DMS 273 treated with DMSO at 0.1 percent for 48 hours (cell line): ENCODE measurements at places on chromosomes 1 and 21.

DNA sequence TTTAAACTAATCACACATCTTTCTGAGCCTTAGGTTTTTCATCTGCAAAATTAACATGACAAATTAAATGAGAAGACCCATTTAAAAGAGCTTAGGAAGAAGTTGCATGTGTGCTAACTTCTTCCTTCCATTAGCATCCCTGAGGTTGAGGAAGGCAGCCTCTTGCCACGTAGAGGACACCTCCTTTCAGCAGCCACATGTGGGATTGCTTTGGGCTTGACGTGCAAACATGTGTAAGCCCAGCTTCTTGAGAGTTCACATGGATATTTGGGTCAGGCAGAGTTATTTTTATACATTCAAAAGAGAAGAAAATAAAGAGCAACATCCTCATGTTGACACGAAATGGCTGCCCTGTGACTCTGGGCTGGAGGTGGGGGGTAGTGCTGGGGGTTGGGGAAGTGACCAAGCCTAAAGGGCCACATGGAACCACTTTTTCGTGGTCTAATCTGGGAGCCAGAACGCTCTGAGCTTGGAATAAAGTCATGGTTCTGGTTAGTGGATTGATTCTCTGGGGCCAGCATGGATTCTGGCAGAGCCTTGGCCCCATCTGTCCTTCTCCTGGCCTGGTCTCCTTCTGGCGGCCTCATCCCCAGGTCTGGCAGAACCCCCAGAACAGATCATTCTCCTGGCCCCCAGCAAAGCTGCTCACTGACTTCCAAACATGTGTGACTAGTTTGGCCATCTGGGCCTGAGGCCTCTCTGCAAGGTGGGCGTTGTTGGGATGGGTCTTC, 137.1 kb upstream of the USP24 start:
- DNase-seq: peak; percentile 41

- DNase-seq: no peak
These were observed 3.4 kb upstream of the SLFNL1 start for GRCh38 chr1:41024953-41025352.

- no peak for DNase-seq
These were observed 10.6 kb upstream of the SUMO3 start for GRCh38 chr21:44828362-44829056.

GRCh38 chr1:86377341-86377740, 18.8 kb downstream of the ODF2L start:
- no peak for DNase-seq

- DNase-seq: peak; percentile 5
These were observed 41.7 kb downstream of the HUNK start for GRCh38 chr21:31914472-31914871.

- DNase-seq: no peak
These were observed 20.1 kb downstream of the HSD3B2 start for GRCh38 chr1:119435052-119435451.

- peak; percentile 23 for DNase-seq
These were observed 19.7 kb upstream of the ALDH9A1 start for GRCh38 chr1:165717918-165718515.

- DNase-seq: peak; percentile 28
These were observed 126.8 kb upstream of the ZNF644 start for GRCh38 chr1:91148641-91149069.

DNA sequence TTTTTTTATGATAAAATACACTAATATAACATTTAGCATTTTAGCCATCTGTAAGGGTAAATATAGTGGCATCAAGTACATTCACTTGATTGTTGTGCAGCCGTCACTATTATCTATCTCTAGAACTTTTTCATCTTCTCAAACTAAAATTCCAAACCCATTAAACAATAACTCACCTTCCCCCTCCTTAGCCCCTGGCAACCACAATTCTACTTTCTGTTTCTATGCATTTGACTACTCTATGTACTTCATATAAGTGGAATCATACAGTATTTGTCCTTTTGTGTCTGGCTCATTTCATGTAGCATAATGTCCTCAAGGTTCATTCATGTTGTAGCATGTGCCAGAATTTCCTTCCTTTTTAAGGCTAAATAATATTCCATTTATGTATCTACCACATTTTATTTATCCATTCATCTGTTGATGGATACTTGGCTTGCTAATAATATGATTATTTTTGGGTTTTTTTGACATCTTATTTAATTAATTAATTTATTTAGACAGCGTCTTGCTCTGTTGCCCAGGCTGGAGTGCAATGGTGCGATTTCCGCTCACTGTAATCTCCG, 69.6 kb upstream of the MACF1 start:
- no peak for DNase-seq

- DNase-seq: peak; percentile 6
These were observed 3.6 kb downstream of the KCNE2 start for GRCh38 chr21:34367320-34367935.

DNA sequence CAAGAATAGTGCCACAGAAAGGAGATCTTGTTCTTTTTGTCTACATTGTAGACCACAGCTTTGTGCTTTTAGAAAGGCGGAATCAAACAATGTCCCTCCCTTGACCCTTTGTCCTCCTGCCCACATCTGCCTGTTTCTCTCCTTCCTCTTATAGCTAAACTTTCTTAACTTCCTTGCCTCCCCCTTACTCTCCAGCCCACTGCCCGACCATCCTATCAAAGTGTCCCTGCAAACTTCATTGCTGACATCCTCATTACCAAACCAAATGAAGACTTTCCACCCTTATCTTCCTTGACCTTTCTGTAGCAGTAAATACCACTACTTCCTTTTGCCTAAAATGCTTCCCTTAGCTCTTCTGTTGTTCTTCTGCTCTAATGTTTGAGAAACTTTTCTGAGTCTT, 5.0 kb downstream of the SELP start:
- DNase-seq: no peak

- DNase-seq: no peak
These were observed 8.7 kb downstream of the PLXNA2 start for GRCh38 chr1:208235356-208235981.

- DNase-seq: no peak
These were observed 51.5 kb upstream of the ATP5PO start for GRCh38 chr21:33967086-33967571.

- no peak for DNase-seq
These were observed 43.2 kb upstream of the POU3F1 start for GRCh38 chr1:38089712-38090360.

DNA sequence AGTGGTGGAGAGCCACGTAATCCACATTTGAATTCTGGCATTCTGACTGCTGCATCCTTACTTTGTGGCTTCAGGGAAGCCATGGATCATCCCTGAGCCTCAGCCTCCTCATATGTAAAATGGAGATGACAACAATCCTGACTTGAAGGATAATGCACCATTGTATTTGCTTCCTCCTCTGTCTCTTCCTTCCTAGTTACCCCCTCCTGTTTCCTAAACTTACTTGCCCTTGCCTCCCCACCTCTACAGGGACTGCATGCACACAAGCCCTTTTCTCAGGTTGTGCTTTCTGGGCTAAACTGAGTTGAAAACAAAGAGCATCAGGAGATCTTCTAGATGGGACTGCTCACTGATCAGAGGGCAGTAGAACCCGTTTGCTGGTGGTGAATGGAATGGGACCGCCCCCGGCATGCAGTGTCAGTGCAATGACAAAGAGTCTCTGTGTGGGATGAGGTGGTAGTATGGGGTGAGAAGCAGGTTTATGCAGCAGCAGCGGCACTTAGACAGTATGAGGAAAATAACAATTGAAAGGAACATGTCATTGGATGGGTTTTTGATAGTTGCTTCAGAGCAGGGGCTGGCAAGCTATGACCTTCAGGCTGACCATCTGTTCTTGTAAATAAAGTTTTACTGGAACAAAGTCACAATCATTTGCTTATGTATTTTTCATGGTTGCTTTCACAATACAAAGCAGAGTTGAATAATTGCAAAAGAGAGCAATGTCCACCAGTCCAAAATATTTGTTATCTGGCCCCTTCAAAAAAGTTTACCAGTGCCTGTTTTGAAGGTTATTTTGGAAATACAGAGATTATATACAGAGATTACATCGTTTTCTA, 6.1 kb upstream of the ADAMTS1 start:
- no peak for DNase-seq

DNA sequence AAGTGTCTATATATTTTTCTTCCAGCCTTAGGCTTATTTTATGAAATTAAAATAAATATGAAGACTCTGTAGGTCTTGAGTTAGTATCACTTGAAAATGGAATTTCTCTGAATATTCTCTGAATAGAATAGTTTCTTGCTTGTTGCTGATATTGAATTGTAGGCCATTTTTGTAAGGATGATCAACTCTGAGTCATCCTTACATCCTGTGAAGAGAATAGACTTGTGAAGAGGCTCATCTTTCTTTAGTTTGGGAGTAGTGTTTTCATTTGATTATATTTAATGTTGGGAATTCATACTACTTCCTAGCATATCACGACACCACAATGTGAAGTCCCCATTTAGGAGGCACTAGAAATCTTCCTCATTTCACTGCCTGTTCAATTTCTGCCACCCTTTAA, 27.5 kb upstream of the CD1D start:
- no peak for DNase-seq

- DNase-seq: no peak
These were observed 32.9 kb downstream of the GADD45A start for GRCh38 chr1:67717876-67718275.

- DNase-seq: peak; percentile 38
These were observed 9.3 kb downstream of the C1QB start for GRCh38 chr1:22662318-22662717.

DNA sequence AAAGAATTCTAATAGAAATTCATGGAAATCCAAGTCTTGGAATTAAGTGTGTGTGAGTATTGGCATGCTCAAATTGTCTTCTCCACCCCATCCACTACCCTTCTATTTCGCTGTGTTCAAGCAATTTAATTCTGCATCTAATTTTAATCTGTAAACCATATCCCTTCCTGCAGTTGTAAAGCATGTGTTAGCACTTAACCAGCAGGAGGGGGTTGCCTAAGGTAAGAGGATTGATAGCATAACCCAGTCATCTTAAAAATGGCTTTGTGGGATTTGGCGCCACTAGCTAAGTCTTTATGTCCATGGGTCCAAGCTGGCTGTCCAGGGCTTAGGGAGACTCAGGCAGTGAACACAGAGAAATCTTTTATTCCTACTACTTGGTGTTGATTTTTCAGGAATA, 210.3 kb downstream of the PTPRC start:
- DNase-seq: no peak

DNA sequence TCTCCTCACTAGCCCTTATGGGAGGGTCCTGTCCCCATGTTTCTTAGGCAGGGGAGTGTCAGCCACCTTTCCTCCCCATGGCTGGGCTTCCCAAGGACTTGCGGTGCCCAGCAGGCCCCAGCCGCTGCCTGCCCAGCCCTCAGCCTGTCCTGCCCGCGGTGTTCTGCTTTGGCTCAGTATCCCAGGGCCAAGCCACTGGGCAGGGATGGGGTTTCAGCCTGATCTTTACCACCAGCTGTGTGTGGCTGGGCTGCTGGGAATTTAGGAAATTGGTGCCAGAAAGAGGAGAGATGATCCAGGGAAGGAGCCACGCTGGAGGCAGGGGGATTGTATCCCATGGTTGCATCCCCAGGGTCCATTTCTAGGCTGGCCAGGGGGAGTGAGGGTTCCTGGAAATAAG, 6.9 kb upstream of the IGFN1 start:
- DNase-seq: no peak

GRCh38 chr1:58365328-58365727, 181.2 kb downstream of the OMA1 start:
- DNase-seq: no peak

DNA sequence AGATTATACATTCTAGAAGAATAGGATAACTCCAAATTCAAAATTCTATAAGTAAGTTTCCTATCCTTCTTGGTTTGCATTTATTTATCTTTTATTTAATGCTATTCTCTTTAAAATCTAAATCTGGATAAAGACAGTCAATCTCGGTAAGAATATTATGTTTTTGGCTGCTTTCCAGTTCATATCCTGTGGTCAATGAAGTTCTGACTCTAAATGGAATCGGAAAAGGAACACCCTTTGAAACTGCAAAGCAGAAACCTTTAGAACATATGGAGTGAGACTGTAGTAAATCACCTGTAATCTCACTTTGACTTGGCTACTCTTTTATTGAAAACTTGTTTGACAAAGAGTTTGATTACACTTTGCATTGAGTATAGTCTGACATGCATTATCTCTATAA, 85.2 kb downstream of the KIFAP3 start:
- DNase-seq: no peak
